ENCODE measurements at places on chromosomes 16 and 17. TPM values are rescaled to one million over a fixed set of nuclear protein-coding genes. Genes with fewer than 3 reads are reported as not detected.
A peak's percentile ranks its signal among the peaks of the same experiment; 100 is the strongest.

Gene PERCC1
- total RNA-seq: not detected

Gene RPTOR
- total RNA-seq: 34.0 TPM

- peak overlapping the region; percentile 56 for H3K4me3 ChIP-seq
- H3K27me3 ChIP-seq: no peaks in the 10 kb centered on the region
- H3K4me1 ChIP-seq: peaks cover 62% of the 10 kb centered on the region
- H3K36me3 ChIP-seq: peaks cover 3% of the 10 kb centered on the region
- no peak for DNase-seq
- peak overlapping the region; percentile 62 for H3K27ac ChIP-seq
Observed at GRCh38 chr16:70434484-70435260, 4.2 kb downstream of the ST3GAL2 start.

Gene SKAP1
- 0.49 TPM for total RNA-seq

DNA sequence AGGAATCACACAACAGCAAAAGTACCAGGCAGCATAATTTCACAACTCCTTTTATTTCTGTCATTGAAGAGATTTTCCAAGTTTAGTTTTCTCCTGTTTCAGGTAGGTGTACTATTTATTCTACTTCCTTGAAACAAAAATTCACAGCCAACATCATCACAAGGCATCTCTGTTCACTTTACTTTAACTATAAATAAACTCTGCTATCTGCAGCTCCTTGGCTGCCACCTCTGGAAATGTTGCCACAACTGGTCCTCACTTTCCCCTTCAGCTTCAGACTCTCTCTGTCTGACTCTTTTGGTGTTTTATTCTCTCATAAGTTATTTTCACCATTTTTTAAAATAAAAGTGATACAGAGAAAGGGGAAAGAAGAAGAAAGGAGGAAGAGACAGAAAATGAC lies 27.9 kb upstream of the KIF2B start:
- H3K4me1 ChIP-seq: no peaks in the 10 kb centered on the region
- no peaks in the 10 kb centered on the region for H3K36me3 ChIP-seq
- H3K27me3 ChIP-seq: no peaks in the 10 kb centered on the region

DNA sequence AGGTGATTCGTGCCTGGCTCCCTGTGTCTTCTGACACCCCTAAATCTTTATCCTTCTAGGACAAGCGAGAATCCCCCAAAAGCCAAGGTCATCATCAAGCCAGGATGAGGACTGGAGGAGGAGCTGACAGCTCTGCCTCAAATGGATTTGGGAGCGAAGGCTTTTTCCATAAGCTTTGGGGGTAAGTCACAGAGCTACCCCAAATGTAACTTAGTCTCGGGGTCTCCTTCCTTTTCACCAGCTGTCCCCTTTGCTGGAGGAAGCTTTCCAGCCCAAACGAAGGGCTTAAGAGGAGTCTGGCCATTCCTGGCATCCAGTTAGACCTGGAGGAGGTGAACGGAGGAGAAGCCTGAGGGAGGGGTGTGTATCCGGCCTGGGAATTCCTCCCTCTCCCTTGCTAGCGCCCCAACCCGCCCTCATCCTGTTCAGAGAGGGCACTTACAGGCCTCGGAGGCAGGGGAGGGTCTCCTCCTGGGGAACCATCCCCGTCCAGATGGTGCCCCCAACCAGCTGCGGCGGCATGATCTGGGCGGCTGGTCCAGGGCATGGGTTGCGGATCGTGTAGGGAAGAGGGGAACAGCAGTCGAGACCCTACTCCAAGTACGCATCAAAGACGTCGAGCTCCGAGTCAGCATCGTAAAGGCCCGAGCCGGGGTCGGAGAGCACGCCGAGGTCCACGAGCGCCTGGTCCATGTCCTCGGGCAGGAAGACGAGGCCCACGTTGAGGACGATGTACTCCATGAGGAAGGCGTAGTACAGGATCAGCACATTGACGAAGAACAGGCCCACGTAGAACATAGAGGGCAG lies 938 bp downstream of the DEXI start:
- H3K4me3 ChIP-seq: peak overlapping the region; percentile 94
- H3K27ac ChIP-seq: peak overlapping the region; percentile 87
- peaks cover 53% of the 10 kb centered on the region for H3K4me1 ChIP-seq
- no peaks in the 10 kb centered on the region for H3K27me3 ChIP-seq
- H3K36me3 ChIP-seq: peaks cover 3% of the 10 kb centered on the region

Gene LGALS3BP
- total RNA-seq: 21.7 TPM

DNA sequence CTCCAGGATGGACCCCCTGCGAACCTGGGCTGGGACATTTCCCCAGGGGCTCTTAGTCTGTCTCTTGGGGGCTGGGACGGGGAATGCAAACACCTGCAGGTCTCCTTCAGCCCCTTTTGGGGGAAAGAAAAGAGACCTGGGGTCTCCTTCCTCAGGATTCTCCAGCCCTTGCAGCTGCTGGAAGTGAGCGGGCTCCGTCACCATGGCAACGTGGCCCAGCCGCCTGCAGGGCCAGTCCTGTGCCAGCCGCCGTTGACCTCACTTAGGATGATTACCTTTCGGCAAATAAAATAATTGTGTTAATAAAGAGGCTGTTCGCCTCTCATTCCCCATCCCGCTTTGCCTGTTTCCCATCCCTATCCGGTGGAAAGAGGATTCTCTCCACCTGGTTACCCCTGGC lies 25.7 kb downstream of the MRM1 start:
- peaks cover 5% of the 10 kb centered on the region for H3K4me1 ChIP-seq
- no peaks in the 10 kb centered on the region for H3K36me3 ChIP-seq
- peaks cover 24% of the 10 kb centered on the region for H3K27me3 ChIP-seq
- H3K27ac ChIP-seq: no peak overlapping the region
- DNase-seq: peak; percentile 33
- no peak overlapping the region for H3K4me3 ChIP-seq

GRCh38 chr17:46917516-46917915 lies 5.4 kb upstream of the GOSR2 start:
- H3K4me1 ChIP-seq: peaks cover 6% of the 10 kb centered on the region
- H3K36me3 ChIP-seq: no peaks in the 10 kb centered on the region
- DNase-seq: no peak
- no peak overlapping the region for H3K4me3 ChIP-seq

DNA sequence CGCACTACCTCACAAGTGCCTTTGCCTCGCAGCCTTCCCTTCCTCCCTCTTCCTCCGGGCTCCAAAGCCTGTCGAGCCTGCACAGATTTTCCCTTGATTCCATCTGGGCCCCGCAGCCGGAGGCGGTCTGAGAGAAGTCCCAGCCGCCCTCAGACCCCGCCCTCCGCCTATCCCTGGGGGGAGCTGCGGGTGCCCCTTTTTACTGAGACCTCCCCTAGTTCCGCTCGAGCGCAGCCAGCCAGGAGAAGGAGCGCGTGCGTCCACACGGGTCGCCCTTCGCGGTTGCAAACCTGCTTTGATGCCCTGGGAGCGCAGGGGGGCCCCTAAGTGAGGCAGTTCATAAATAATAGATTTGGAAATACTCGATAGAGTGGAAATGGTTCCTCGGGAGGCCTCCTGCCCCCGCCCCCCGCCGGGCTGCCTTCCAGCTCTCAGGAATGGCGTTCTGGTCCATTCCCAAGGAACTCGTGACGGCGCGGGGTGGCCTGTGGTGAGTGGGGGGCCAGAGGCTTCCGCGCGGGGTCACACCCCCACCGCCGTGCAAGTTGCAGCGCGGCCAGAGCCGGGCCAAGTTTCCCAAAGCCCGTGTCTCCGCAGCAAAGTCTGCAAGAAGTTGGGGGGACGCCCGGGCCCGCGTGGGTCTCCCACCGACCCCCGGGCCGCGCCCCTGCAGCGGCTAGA lies 610 bp downstream of the C16orf74 start:
- peak; percentile 25 for DNase-seq
- H3K4me3 ChIP-seq: peak overlapping the region; percentile 89
- H3K27me3 ChIP-seq: peaks cover 58% of the 10 kb centered on the region
- no peak overlapping the region for H3K27ac ChIP-seq

DNA sequence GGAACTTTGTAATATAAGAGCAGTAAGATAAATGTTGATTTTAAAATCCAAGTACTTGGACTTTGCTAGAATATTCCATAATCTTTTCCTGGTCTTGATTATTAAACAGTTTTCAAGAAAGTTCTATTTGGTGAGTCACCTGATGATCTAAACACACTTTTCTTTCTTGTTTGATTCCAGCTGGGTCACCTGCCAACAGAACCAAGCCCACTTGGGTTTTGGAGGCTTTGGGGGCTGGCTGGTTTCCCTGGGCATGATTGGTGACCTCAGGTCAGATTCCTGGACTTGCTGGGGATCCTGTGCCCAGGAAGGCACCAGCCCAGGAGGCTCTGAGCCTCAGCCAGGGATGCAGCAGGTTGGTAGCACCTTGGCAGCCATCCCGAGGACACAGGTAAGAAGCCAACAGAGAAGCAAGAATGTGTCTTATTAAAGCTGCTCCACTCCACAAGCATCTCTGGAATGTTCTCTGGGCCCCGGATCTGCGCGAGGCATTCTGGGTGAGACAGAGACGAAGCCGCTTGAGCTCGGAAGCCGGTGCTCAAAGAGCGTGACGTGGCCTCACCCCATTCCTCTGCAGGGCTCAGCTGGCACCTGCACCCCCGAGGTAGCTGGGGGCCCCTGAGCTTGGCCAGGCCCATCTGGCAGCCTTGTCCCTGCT lies 3.1 kb upstream of the TEX19 start:
- peaks cover 8% of the 10 kb centered on the region for H3K4me1 ChIP-seq
- H3K4me3 ChIP-seq: no peak overlapping the region
- no peaks in the 10 kb centered on the region for H3K27me3 ChIP-seq
- no peaks in the 10 kb centered on the region for H3K36me3 ChIP-seq

DNA sequence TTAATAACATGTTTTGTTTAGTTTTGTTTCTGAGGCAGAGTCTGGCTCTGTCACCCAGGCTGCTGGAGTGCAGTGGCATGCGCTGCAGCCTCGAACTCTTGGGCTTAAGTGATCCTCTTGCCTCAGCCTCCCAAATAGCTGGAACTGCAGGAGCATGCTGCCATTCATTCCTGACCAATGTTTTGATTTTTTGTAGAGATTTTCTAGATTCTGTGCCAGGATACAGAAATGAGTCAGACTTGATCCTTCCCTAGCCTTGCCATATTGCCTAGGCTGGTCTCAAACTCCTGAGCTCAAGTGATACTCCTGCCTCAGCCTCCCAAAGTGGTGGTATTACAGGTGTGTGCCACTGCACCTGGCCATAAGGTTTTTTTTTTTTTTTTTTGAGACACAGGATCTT lies 17.7 kb downstream of the TAOK1 start:
- H3K27me3 ChIP-seq: no peaks in the 10 kb centered on the region
- H3K4me3 ChIP-seq: no peak overlapping the region
- H3K4me1 ChIP-seq: peaks cover 20% of the 10 kb centered on the region

Gene CHST6
- 22.4 TPM for total RNA-seq

Gene CARD14
- total RNA-seq: 1.7 TPM

DNA sequence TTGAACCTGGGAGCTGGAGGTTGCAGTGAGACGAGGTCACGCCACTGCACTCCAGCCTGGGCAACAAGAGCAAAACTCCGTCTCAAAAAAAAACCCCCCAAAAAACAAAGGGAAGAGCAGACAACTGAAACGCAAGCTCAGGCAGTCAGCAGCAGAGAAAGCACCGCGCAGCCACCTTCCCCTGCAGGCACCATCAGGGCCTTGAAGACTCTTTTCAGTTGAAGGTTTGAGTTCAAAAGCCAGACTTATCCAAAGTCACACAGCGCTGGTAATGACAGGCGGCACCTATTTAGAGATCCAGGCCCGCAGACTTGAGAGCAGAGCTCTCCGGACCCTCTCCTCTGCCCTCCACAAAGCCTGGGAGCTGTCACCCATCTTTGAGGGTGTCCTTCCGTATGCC lies 11.1 kb downstream of the ZBTB4 start:
- no peaks in the 10 kb centered on the region for H3K36me3 ChIP-seq
- no peak for DNase-seq
- peaks cover 14% of the 10 kb centered on the region for H3K4me1 ChIP-seq
- no peaks in the 10 kb centered on the region for H3K27me3 ChIP-seq
- H3K4me3 ChIP-seq: no peak overlapping the region

Gene LITAFD
- not detected for total RNA-seq

Gene TP53TG3
- not detected for total RNA-seq

DNA sequence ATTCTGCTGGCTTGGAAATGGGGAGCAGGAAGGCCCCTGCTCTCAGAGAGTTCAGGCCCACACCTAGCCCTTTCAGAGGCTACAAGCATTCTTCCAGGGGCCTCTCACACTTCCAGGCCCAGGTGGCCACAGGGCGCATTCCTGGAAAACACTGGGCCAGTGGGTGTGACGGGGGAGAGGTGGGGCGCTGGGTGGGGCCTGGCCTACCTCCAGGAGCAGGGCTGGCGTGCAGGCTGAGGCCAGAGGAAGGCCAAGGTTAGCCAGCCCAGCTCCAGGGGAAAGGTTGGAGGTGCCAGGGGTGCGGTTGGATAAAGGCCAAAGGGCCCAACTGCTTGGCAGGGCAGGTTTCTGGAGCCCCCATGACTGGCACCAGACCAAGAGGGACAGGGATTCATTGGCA lies 198.2 kb downstream of the MAF start:
- H3K27me3 ChIP-seq: no peaks in the 10 kb centered on the region
- no peaks in the 10 kb centered on the region for H3K4me1 ChIP-seq
- no peak overlapping the region for H3K27ac ChIP-seq
- DNase-seq: no peak
- H3K36me3 ChIP-seq: no peaks in the 10 kb centered on the region

GRCh38 chr16:79272141-79272577 lies 328.4 kb downstream of the MAF start:
- peaks cover 10% of the 10 kb centered on the region for H3K4me1 ChIP-seq
- H3K4me3 ChIP-seq: no peak overlapping the region
- no peak overlapping the region for H3K27ac ChIP-seq
- no peaks in the 10 kb centered on the region for H3K36me3 ChIP-seq

DNA sequence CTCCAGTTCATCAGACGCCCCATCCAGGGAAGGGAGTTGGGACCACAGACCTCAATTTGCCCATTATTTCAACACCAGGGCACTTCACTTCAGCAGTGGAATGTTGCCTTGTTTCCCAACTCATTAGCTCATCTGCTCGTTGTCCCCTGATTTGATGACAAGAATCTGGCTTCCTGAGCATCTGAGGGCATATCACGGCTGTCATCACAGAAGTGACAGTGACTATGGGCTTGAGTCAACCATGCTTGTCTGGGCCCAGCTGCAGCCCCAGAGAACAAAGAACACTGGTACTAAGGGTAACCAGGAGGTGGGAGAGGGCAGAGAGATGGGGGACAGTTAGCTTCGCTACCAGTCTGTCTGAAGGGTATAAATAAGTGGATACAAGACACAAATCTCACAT lies 266.0 kb upstream of the SDK2 start:
- DNase-seq: no peak
- no peaks in the 10 kb centered on the region for H3K4me1 ChIP-seq
- peaks cover 78% of the 10 kb centered on the region for H3K27me3 ChIP-seq
- H3K4me3 ChIP-seq: no peak overlapping the region

DNA sequence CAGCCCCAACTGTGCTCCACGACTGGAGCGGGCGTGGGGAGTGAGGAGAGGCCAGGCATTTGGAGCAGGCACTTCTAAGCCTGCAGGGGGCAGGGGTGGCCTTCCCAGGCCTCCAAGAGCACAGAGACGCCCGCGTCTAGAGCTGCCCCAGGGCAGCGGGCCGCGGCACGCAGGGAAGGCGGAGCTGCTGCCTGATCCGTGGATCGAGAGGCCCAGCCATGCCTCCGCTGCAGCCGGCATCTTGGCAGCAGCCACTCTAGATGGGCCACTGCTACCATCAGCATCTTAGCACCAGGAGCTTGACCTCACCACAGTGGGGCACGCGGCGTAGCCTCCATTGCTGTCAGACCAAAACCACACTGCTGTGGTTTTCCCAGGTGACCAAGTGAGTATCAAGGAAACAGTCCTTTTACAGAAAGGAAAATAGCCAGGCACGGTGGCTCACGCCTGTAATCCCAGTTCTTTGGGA lies 20.4 kb upstream of the WDR45B start:
- no peaks in the 10 kb centered on the region for H3K27me3 ChIP-seq
- peak; percentile 57 for DNase-seq
- no peaks in the 10 kb centered on the region for H3K36me3 ChIP-seq
- no peak overlapping the region for H3K4me3 ChIP-seq
- H3K4me1 ChIP-seq: peaks cover 13% of the 10 kb centered on the region

Gene TBC1D26
- 1.9 TPM for total RNA-seq
